ENCODE measurements at places on chromosomes 1 and 21. TPM values are rescaled to one million over a fixed set of nuclear protein-coding genes. Genes with fewer than 3 reads are reported as not detected.

BRDT gene
- not detected for total RNA-seq

CD34 gene
- 2.6 TPM for total RNA-seq

SLC5A3 gene
- 9.7 TPM for total RNA-seq

PPFIA4 gene
- total RNA-seq: 0.49 TPM

TCHH gene
- total RNA-seq: 0.02 TPM

CFHR5 gene
- 59.4 TPM for total RNA-seq

DNAJC28 gene
- 1.8 TPM for total RNA-seq

BCL10 gene
- total RNA-seq: 9.4 TPM

GRCh38 chr1:3618881-3619671 lies 5.7 kb upstream of the TPRG1L start:
- H3K27me3 ChIP-seq: no peaks in the 10 kb centered on the region
- no peaks in the 10 kb centered on the region for H3K4me1 ChIP-seq
- H3K27ac ChIP-seq: no peak overlapping the region
- DNase-seq: no peak
- H3K36me3 ChIP-seq: no peaks in the 10 kb centered on the region
- H3K4me3 ChIP-seq: no peak overlapping the region

- peak overlapping the region; percentile 96 for H3K4me3 ChIP-seq
- H3K36me3 ChIP-seq: no peaks in the 10 kb centered on the region
- H3K4me1 ChIP-seq: peaks cover 23% of the 10 kb centered on the region
- H3K27me3 ChIP-seq: no peaks in the 10 kb centered on the region
- no peak for DNase-seq
- no peak overlapping the region for H3K27ac ChIP-seq
Measured at GRCh38 chr1:229627003-229627402, 956 bp downstream of the URB2 start.

GRCh38 chr1:81113688-81114087 lies 687.0 kb upstream of the ADGRL2 start:
- no peaks in the 10 kb centered on the region for H3K36me3 ChIP-seq
- no peak overlapping the region for H3K27ac ChIP-seq
- no peaks in the 10 kb centered on the region for H3K27me3 ChIP-seq
- H3K4me1 ChIP-seq: no peaks in the 10 kb centered on the region
- no peak overlapping the region for H3K4me3 ChIP-seq
- no peak for DNase-seq

GRCh38 chr1:182107209-182107608 lies 45.7 kb upstream of the ZNF648 start:
- no peak overlapping the region for H3K27ac ChIP-seq
- no peaks in the 10 kb centered on the region for H3K36me3 ChIP-seq
- no peak overlapping the region for H3K4me3 ChIP-seq
- DNase-seq: no peak
- no peaks in the 10 kb centered on the region for H3K4me1 ChIP-seq

DNA sequence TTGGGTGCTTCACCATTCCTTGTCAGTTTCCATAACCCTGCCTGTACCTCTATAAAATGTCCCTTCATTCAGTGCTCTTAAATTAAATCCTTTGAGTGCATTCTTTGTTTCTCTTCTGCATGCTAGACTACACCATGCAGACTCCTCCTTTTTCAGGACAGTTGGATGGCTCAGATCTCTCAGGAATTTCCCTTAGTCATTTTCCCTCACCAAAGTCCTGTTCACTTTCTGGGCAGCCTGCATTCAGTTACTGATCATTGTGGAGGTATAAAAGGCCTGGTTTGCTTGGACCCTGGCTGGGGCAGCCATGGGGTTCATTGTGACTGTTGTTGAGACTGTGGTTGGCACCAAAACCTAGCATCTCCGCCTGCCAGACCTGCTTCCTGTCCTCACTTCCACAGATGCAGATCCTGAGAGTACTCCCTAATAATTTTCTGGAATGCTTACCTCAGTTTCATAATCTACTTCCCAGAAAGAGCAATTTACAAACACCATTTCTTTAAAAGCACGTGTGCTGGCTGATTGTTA lies 88.4 kb downstream of the PDE4B start:
- no peak for DNase-seq
- no peaks in the 10 kb centered on the region for H3K36me3 ChIP-seq
- H3K27ac ChIP-seq: no peak overlapping the region
- H3K4me3 ChIP-seq: no peak overlapping the region
- H3K4me1 ChIP-seq: no peaks in the 10 kb centered on the region
- H3K27me3 ChIP-seq: no peaks in the 10 kb centered on the region

- no peak for DNase-seq
- H3K36me3 ChIP-seq: no peaks in the 10 kb centered on the region
- no peaks in the 10 kb centered on the region for H3K27me3 ChIP-seq
- H3K27ac ChIP-seq: no peak overlapping the region
- H3K4me1 ChIP-seq: no peaks in the 10 kb centered on the region
Measured at GRCh38 chr21:34076835-34077234, 3.5 kb downstream of the MRPS6 start.

DNA sequence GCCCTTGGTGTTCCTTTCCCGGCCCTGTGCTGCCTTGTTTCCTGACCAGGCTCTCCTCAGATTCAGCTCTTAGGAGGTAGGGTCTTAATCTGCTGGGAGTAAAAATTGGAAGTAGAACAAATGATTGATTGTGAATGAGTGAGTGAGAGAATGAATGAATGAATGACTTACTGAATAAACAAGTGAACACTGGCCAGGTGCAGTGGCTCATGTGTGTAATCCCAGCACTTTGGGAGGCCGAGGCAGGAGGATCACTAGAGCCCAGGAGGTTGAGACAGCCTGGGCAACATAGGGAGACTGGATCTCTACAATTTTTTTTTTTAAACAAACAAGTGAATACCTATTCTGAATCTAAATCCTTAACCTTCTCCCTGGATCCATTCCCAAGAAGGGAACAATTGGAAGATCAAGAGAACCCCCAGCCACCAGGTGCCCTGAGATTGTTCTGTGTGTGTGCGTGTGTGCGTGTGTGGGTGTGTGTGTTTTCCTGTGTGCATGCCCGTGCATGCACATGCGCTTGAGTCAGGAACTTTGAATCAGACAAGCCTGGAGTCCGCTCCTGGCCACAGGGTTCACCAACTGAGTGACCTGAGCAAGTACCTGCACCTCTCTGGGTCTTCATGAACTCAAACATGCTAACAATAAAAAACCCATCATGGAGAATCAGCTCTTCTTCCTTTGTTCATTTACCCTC lies 24.3 kb upstream of the CITED4 start:
- H3K27ac ChIP-seq: no peak overlapping the region
- no peaks in the 10 kb centered on the region for H3K36me3 ChIP-seq
- H3K4me3 ChIP-seq: no peak overlapping the region
- peaks cover 10% of the 10 kb centered on the region for H3K27me3 ChIP-seq
- H3K4me1 ChIP-seq: no peaks in the 10 kb centered on the region

- no peak overlapping the region for H3K4me3 ChIP-seq
- no peaks in the 10 kb centered on the region for H3K4me1 ChIP-seq
- H3K27ac ChIP-seq: no peak overlapping the region
- no peaks in the 10 kb centered on the region for H3K36me3 ChIP-seq
Measured at GRCh38 chr21:38780879-38781278, 24.9 kb upstream of the ETS2 start.

- no peaks in the 10 kb centered on the region for H3K4me1 ChIP-seq
- no peak overlapping the region for H3K27ac ChIP-seq
- no peak overlapping the region for H3K4me3 ChIP-seq
- H3K27me3 ChIP-seq: no peaks in the 10 kb centered on the region
- H3K36me3 ChIP-seq: no peaks in the 10 kb centered on the region
Measured at GRCh38 chr21:38083535-38083934, 167.3 kb upstream of the KCNJ6 start.

DNA sequence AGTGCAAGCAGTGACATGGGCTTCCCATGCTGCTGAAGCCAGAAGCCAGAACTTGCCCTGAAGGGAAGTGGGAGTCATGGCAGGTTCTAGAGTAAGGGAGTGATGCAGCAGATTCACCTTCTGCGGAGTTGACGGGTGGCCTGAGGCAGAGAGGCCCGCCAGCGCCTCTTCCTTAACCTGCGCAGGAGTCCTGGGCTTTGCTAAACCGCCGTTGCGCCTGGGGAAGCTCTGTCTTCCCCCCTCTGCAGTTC lies 67.3 kb downstream of the OBSCN start:
- H3K27me3 ChIP-seq: no peaks in the 10 kb centered on the region
- H3K4me3 ChIP-seq: peak overlapping the region; percentile 50
- no peak overlapping the region for H3K27ac ChIP-seq
- no peaks in the 10 kb centered on the region for H3K4me1 ChIP-seq

GRCh38 chr1:35863136-35863535 lies 19.9 kb upstream of the AGO1 start:
- H3K36me3 ChIP-seq: no peaks in the 10 kb centered on the region
- no peaks in the 10 kb centered on the region for H3K4me1 ChIP-seq
- no peak overlapping the region for H3K27ac ChIP-seq
- no peaks in the 10 kb centered on the region for H3K27me3 ChIP-seq

GRCh38 chr1:178632653-178633052 lies 92.4 kb upstream of the RALGPS2 start:
- no peak overlapping the region for H3K27ac ChIP-seq

DNA sequence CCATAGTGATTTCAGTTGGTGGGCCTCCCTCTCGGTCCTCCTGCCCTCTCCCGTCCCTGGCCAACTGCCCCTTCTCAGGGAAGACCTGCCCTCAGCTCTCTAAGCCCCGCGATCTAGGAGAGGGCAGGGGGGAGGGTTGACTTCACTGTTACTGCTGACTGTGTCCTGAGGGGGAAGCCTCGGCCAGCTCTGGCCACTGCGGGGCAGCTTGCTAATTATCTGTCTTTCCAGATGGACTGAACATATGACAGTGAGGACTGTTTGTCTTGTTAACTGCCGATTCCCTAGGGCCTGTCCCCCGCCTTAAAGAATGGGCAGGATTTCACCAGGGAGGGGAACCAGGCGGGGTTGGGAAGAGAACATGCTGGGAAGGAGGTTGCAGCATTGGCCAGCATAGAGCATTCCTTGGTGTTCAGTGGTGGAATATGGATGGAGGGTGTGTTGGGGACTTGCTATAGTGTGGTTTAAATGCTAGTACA lies 22.9 kb downstream of the NIPAL3 start:
- H3K27me3 ChIP-seq: no peaks in the 10 kb centered on the region
- DNase-seq: no peak
- H3K36me3 ChIP-seq: no peaks in the 10 kb centered on the region
- H3K4me1 ChIP-seq: no peaks in the 10 kb centered on the region

GRCh38 chr1:184608581-184608980 lies 146.1 kb downstream of the EDEM3 start:
- no peak for DNase-seq
- H3K36me3 ChIP-seq: no peaks in the 10 kb centered on the region
- no peak overlapping the region for H3K4me3 ChIP-seq
- H3K27ac ChIP-seq: no peak overlapping the region
- H3K27me3 ChIP-seq: no peaks in the 10 kb centered on the region
- no peaks in the 10 kb centered on the region for H3K4me1 ChIP-seq

- no peak overlapping the region for H3K27ac ChIP-seq
- H3K4me3 ChIP-seq: no peak overlapping the region
- DNase-seq: no peak
- no peaks in the 10 kb centered on the region for H3K27me3 ChIP-seq
Measured at GRCh38 chr1:248736977-248737376, 18.6 kb downstream of the LYPD8 start.

GRCh38 chr1:184792450-184792969 lies 37.9 kb upstream of the EDEM3 start:
- no peaks in the 10 kb centered on the region for H3K36me3 ChIP-seq
- H3K4me1 ChIP-seq: peaks cover 6% of the 10 kb centered on the region
- H3K4me3 ChIP-seq: no peak overlapping the region
- peak overlapping the region; percentile 50 for H3K27ac ChIP-seq
- peak; percentile 89 for DNase-seq
- H3K27me3 ChIP-seq: no peaks in the 10 kb centered on the region

DNA sequence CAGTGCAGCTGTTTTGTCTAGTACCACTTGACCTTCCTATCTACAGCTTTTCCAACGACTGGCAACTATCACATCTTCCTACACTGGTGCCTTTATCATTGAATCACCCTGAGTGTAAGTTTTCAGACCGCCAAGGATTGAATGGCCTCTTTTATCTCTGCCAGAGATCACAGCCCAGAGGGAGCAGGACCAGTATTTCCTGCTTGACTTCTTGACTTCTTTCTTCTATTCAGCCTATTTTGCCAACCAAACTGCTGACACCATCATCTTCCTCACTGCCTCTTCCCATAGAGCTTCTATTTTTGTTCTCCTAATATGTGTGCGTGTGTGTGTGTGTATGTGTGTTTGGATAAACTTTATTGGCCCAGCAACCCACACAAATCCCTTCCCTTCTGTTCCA lies 53.8 kb downstream of the SERBP1 start:
- no peak overlapping the region for H3K27ac ChIP-seq
- no peaks in the 10 kb centered on the region for H3K4me1 ChIP-seq
- no peak for DNase-seq
- no peaks in the 10 kb centered on the region for H3K36me3 ChIP-seq

DNA sequence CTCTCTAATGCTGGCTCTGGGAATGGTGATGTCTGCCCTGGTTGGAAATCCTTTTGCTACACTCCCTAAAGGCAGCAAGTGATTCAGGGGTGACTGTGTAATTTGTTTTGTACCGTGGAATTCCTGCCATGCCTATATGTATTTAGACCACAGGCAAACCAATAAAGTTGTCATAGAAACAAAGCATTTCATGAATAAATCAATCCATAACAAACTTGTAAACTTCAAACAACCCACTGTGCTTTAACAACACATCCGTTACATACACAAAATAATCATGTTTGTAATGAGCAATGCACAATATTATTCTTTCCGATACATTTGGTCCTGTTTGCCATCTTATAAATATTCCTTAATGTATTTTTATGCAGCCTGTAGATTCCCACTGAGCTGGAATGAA lies 330.3 kb upstream of the SNX7 start:
- H3K27me3 ChIP-seq: no peaks in the 10 kb centered on the region
- no peak for DNase-seq
- H3K27ac ChIP-seq: no peak overlapping the region
- H3K36me3 ChIP-seq: no peaks in the 10 kb centered on the region
- H3K4me1 ChIP-seq: no peaks in the 10 kb centered on the region

GRCh38 chr1:219875860-219876259 lies 52.5 kb downstream of the SLC30A10 start:
- no peaks in the 10 kb centered on the region for H3K4me1 ChIP-seq
- H3K4me3 ChIP-seq: no peak overlapping the region
- H3K27ac ChIP-seq: no peak overlapping the region
- H3K36me3 ChIP-seq: no peaks in the 10 kb centered on the region
- no peaks in the 10 kb centered on the region for H3K27me3 ChIP-seq

DNA sequence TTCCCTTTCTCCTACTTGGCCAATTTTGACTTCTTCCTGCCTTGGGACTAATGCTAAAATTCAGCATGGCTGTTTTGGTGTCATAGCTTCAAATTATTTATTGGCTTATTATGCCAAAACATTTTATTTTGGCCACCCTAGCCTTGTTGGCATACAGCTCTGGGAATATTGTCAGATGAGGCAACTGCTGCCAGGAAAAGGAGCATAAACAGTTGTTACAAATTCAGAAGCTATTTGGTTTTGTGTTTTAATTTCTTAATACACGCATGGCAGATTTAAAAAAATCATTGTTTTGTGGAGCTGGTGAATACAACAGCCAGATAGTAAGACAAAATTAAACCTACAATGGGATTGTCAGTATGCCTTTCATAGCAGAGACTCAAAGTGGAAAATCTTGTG lies 66.8 kb upstream of the BCL10 start:
- H3K4me3 ChIP-seq: no peak overlapping the region
- H3K27me3 ChIP-seq: no peaks in the 10 kb centered on the region
- no peak overlapping the region for H3K27ac ChIP-seq
- H3K4me1 ChIP-seq: peaks cover 13% of the 10 kb centered on the region

GRCh38 chr1:83500987-83501591 lies 497.8 kb downstream of the TTLL7 start:
- no peak for DNase-seq
- no peaks in the 10 kb centered on the region for H3K36me3 ChIP-seq
- H3K4me3 ChIP-seq: no peak overlapping the region
- no peak overlapping the region for H3K27ac ChIP-seq
- no peaks in the 10 kb centered on the region for H3K27me3 ChIP-seq

- H3K27ac ChIP-seq: no peak overlapping the region
- H3K4me1 ChIP-seq: no peaks in the 10 kb centered on the region
- no peaks in the 10 kb centered on the region for H3K36me3 ChIP-seq
- DNase-seq: no peak
- H3K27me3 ChIP-seq: no peaks in the 10 kb centered on the region
Measured at GRCh38 chr1:42944246-42944928, 14.3 kb downstream of the SLC2A1 start.

All from right lobe of liver (tissue), 6 donors.